ENCODE measurements at places on chromosomes 6 and 20.
A peak's percentile ranks its signal among the peaks of the same experiment; 100 is the strongest.

- no peak for DNase-seq
Observed at GRCh38 chr20:51412951-51413481, 129.5 kb downstream of the NFATC2 start.

DNA sequence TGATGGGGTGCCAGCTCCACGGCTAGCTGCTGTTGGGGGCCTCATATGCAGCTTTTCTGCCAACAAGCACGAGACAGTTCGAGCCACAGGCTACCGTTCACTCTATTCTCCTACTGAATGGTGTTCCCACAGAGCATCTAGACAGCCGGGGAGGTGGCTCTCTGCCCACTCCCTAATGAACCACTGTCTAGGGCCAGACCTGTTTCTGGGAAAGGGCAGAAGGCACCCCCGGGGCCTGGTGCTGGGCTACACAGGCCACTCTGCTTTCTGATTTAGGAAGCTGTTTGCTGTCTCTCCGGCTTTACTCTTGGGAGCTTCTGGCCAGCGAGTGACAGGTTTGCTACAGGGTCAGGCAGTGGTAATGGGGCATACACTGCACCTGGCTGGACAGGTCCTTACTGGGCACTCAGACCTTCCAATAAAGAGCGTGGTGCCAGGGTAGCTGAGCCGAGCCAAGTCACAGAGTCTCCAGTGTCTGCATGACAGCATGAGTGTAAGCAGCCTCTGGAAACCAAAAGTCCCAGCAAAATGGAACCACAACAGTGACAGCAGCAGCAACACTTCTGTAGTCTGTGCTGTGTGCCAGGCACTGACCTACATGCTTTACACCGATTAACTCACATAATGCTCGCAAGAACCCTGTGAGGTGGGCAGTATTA, 8.4 kb downstream of the CCDC167 start:
- DNase-seq: peak; percentile 38

DNA sequence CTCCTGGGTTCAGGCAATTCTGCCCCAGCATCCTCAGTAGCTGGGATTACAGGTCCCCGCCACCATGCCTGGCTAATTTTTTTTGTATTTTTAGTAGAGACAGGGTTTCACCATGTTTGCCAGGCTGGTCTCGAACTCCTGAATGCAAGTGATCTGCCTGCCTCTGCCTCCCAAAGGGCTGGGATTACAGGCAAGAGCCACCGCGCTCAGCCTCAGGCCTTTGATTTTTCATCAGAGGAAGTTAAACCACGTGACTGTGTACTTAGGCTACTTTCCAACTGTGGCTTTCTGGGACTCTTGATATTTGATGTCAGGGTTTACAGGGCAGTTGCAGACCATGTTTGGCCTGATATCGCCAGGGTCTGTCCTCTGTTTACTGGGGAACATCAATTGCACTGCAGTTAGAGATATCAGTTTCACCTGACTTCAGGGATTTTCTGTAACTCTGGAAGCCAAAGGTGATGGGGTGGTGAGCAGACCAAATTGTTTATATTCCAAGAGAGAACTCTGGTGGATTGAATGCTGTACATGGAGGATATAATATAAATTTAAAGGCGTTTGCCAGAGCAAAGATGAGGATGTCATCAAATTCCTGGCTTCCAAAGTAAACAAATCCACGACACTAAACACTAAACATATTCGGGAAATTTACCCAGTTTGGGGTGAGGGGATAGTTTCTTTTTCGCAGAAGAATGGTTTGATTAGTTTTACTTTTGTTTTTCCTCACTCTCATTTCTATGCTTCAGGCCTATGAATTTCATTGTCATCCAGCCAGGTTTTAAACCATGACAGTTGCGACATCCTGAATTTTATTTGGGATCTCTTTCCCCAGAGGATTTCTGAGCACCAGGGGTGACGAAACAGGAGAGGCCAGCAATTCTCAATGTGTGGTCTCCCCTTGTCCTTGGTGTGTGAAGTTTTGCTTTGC, 4.2 kb downstream of the PSMF1 start:
- peak; percentile 4 for DNase-seq

- no peak for DNase-seq
Observed at GRCh38 chr20:62423326-62423706, 4.0 kb downstream of the RBBP8NL start.

DNA sequence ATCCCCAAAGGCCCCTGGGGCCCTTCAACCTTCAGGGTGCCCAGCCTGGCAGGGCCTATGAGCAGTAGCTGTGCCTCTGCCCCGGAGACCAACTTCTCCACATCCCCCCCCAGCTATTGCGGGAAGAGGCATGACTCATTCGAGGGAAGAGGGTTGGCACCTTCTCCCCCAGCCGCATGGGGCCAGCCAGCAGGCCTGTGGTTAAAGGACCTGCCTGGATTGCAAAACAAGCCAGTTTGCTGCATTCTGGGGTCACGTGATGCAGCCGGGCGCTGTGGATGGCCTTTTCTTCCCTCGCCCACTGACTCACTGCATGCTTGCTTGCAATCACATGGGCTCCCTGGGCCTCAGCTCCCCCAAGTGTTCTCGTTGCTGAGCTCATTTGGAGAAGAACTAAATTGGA, 182.5 kb downstream of the MAFB start:
- no peak for DNase-seq

- DNase-seq: no peak
Observed at GRCh38 chr6:146292506-146292905, 251.1 kb upstream of the RAB32 start.

DNA sequence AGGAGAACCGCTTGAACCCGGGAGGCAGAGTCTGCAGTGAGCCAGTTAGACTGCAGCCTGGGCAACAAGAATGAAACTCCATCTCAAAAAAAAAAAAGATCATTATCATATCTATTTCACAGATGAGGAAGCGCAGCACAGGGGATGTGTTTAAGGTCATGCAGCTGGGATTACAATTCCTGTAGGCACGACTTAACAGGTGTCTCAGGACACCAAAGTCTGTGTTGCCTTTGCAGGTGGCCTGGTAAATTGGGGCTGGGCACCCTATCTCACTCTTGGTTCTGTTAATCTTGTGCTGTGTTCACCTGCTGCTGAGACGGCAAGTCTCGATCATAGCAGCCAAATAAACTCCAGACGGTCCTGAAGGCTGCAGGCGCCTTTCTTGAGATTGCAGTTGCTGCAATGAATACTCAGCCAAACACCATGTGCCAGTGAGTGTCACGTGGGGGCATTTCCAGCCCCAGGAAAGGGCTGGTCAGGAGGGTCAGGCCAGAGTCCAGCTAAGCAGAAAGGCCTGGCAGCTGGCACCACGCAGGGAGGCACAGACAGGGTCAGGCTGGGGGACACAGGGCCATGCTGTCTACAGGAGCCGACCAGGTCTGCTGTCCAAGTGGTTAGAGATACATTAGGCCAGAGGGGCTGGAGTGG, 55.8 kb downstream of the FGD2 start:
- DNase-seq: no peak

DNA sequence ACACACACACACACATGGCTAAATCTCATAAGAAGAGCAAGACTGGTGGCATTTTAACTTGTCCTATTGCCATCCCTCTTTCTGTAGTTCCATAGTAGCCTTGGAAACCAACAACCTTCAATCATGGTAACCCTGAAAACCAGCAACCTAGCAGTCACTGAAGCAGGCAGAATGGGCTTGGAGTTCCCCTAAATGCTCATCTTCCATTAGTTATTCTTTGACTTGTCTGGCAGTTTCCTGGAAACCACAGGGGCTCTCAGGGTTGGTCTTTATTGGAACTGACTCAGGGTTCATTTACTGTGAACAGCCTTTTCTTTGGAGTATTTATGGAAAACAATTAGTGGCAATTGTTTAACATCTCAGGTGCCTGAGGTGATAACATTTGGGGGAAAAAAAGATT, 19.4 kb upstream of the BRPF3 start:
- no peak for DNase-seq

GRCh38 chr6:90586546-90586835, 381 bp downstream of the MAP3K7 start:
- no peak for DNase-seq

DNA sequence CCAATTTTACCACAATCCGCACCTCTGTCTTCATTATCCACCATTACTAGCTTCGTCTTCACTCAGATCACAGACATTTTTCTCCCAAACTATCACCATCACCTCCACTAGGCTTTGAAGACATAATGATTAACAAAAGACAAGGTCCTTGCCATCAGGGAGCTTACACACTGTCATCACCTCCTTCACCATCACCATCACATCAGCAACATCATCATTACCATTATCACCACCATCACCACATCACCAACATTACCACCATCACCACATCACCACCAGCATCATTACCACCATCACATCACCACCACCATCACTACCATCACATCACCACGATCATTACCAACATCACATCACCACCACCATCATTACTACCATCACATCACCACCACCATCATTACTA, 4.4 kb upstream of the SLC22A7 start:
- DNase-seq: no peak

DNA sequence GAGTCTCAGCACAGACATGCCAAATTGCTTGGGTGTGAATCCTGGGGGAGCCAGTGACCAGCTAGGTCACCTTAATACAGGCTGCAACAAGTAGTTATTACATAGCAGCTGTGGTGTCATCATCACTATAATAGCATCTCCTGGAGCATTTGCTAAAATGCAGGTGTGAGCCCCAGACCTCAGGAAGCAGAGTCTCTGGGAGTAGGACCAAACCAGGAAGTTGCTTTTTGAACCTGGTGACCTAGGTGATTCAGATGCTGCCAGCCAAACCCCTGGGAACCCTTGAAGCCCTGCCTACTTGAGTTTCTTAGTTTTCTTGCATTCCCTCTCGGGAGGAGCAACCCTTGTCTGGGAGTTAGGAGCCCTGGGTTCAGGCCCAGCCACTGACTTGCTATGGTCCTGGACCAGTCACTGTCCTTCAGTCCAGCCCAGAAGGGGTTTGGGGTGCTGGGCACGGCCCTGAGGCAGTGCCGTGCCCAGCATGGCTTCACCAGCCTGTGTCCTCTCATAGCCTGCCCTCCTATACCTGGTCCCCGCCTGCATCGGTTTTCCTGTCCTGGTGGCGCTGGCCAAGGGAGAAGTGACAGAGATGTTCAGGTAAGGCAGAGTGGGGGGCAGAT, 39.3 kb upstream of the ID1 start:
- peak; percentile 52 for DNase-seq

DNA sequence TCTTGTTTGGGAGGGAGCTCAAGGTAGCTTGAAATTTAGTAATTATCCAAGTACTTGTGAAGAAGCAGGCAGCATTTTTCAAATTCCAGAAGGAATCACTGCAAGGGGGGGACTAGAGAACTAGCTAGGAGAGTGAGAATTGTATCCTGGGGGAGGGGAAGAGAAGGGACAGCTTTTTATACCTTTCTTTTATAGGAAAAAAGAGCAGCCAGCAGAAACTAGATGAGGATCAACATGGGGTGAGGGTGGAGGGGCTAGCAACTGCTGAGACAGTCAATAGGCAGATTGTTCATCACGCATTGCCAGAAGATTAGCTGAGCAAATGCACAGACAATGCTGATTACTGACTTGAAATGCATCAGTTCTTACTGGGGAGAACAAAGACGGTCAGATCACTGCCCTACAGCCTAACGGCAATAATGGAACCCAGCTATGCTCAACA, 514.3 kb upstream of the CITED2 start:
- no peak for DNase-seq

DNA sequence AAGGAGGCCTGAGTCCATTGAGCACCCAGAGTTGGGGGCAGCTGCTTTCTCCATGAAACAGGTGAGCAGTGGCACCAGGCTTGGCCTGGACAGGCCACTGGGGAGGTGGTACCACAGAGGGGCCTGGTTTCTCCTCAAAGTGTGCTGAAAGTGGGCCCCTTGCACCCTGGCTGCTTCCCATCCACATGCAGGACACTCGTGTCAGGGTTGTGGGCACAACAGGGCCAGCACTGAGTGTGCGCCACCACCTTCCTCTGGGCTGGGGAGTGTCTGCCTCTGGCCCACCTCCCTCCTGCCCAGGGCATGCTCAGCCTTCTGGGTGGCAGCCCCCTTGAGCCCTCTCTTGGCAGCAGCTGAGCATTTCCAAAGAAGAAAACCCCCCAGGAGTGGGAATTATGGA, 5.2 kb upstream of the SLC22A1 start:
- DNase-seq: no peak

DNA sequence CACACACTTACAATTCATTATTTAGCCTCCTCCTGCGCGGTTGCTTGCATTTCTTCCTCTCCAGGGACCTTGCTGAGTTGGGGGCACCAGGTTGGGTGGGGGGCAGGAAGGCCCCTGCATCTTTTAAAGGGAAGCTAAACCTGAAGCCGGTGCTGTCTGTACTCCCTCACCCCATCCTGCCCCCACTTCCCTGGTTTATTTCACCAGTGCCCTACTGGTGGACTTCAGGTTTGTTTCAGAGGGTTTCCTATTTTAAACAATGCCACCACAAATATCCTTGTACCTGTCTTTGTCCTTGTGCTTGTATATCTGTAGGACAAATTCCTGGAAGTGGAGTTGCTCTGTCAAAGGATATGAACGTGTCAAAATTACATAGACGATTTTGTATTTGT, 21.0 kb downstream of the PTK7 start:
- no peak for DNase-seq

DNA sequence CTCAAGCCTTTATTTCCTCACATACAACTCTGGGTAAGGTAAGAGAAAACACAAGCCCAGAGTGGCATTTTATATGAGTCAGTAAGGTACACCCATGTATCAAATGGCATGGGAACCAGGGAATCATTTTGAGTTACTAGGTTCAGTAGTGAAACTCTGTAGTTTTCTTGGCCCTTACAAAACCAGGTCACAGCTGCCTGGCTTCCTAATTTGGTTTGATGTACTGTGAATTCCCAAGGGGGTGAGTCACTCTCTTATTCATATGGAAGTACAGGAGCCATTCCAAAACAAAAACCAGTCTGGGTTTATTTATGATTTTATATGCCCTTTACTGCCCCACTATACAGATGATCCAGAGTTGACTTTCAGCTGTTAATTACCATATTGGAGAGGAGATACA, 70.7 kb downstream of the PDE7B start:
- no peak for DNase-seq

GRCh38 chr6:74807674-74808073, 398.2 kb downstream of the COL12A1 start:
- no peak for DNase-seq

DNA sequence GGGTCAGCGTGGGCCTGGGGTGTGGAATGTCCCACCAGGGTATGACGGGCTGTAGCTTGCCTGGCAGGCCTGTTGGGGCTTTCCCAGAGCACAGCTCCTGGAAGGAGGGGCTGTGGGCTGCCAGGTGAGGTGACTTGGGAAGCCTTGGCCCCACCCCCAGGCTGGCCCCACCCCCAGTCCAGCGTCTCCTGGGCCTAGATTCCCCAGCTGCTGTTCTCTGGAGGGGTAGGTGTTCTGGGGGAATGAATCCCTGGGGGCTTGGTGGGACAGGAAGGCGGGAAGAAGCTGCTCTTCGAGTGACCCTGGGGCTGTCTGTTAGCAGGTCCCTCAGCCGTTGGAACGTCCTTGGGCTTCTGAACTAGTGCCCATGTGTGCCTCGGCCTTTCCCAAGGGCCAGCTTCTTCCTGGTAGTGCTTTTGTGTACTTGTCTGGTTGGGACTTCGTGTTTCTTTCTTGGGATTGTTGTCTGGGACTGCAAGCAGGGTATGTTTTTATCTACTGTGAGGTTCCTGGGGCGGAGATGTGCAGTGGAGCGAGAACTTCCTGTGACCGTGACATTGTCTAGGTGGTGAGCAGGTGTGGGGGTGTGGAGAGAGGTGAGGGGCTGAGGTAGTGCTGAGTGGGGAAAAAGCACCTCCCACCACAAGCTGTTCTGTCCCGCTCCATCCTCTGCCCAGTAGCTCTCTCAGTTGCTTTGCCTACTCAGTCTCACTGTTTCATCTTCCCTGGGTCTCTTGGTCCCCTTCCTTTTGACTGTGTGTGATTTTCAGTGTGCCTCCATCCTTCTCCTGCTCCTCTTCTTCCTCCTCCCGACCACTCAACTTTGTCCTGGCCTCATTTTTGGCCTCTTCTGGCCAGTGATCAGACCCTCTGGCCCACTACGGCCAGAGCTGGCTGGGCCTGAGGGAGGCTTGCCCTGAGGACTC, 1.3 kb upstream of the DDR1 start:
- peak; percentile 77 for DNase-seq
